ENCODE measurements at places on chromosomes 16 and 17.

DNA sequence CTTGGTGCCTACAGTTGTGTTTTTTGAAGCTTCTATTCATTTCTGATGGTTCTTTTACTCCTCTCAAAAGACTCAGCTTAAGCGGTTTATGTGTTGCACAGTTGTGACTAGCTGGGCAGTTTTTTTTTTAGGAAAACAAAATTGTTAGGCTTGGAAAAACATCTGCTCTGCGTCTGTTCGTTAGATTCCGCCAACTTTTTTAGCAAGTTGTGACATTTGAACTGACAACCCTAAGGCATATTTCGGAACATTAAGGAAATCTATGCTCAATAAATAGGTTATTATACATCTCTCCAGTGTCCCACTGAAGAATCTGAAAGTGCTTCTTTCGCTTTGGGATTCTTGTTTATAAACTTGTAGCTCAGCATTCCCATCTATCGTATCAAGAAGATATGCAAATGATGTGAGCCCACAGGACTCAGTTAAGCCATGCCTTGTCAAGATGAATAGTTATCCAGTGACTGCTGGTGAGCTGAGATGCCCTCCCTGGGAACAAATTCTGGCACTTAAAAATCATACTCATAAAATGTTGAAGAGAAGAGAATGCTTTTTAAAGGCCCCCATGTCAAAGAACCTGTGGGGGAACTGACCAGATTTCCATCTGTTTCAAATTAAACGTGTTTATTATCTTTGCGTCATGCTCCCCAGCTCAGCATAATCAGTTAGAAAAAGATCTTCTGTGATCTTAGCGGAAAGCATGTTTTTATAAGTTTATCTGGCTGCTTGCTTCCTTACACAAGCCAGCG, 109.0 kb upstream of the FAM20A start:
- peak; percentile 39 for DNase-seq

GRCh38 chr17:77352996-77353395, 212.2 kb downstream of the SEC14L1 start:
- DNase-seq: no peak

- DNase-seq: no peak
Measured at GRCh38 chr16:11625769-11626168, 39.0 kb upstream of the LITAF start.

GRCh38 chr17:78905541-78905940, 2.5 kb upstream of the CEP295NL start:
- no peak for DNase-seq

DNA sequence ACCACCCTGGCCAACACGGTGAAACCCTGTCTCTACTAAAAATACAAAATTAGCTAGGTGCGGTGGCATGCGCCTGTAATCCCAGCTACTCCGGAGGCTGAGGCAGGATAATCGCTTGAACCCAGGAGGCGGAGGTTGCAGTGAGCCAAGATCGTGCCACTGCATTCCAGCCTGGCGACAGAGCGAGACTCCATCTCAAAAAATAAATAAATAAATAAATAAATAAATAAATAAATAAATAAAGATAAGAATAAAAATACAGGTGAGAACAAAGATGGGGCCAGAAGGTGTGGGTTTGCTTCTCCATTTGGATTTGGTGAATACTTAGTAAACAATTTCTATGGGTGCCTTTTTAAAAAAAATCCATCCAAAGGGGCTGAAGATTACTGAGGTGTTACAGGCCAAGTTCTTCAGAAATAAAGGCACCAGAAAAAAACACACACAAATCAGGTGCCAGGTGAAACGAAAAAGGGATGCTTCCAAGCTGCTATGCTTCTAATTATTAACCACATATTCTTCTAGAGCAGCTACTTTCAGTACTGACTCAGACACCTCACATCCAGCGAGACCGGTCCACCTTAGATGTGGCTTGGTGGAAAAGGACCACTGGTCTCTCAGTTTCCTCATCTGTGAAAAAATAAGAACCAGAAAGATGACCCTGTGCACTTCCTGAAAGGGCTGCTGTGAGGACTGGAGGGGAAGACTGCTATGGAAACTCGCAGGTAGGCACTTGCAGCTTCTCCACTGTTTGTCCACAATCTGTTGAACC, 9.2 kb downstream of the GLYR1 start:
- peak; percentile 1 for DNase-seq

- DNase-seq: no peak
Measured at GRCh38 chr17:48520631-48521079, 10.2 kb downstream of the HOXB1 start.

- no peak for DNase-seq
Measured at GRCh38 chr17:76841776-76842405, 26.3 kb upstream of the MGAT5B start.

DNA sequence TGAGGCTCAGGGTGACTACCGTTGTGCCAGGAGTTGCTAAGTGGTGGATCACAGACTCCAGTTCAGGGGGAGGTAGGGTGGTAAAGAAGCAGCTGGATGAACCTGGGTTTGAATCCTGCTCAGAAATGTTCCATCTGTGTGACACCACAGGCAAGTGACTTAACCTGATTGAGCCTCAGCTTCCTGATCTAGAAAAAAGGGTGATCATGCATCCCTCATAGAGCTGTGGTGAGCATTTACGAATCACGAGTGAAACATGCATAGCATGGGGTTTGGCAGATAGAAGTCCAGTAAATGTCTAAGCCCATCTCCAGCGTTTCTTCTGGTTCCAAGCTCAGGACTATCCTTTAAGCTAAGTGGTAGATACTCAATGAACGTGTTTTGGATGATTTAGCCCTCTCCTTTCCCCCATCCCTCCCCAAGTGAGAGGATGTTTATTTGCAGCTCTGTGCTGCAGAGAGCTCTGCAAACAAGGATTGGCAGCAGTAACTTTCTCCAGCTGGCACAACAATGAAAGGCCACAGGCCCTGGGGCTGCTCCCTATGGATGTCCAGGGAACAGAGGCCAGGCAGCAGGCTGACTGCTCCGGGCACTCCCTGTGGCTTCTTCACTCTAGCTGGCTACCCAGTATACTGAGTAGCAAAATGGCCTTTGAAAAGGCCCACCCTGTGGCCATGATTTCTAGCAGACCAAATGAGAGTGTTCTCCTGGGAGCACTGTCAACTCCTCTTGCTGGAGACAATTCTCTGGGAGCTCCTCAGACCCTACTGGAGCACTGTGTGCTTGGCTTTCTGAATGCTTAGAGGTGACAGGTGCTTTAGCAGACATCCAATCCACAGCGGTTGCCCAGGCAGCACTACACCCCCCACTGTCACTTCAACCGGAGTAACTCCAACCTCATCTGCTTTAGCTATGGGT, 21.3 kb downstream of the CA4 start:
- DNase-seq: no peak

DNA sequence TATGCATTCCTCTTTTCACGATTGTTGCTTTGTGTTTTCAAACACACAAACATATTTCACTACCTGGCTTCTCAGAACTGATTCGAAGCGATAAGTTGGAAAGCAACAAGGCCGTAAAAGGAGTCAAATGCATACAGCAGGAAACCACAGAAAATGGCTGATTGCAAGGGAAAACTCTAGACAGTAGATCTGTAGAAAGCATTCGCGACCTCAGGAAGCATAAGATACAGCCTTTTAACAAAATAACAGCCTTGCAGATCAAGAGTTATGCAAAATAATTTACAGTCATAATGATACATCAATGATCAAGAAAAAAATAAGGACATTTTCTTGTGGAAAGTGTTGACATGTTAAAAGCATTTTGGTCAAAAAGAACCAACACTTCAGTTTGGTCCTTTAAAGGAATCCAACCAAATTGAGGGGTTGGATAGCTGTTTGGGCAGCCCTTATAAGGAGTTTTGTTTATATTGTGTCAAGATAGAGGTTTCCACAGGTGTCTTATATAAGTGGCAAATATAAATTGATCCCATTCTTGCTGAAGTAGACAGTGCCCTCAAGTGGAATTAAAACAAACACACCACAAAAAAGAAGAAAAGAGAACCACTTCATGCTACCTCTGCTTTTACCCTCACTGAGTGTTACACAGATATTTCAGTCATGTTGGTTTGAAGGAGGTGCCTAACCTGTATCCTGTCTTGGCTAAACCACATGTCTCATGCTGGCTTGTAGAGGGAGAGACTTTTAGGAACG, 5.5 kb downstream of the CYLD start:
- DNase-seq: peak; percentile 78

- DNase-seq: no peak
Measured at GRCh38 chr16:84600343-84601229, 17.3 kb downstream of the COTL1 start.

GRCh38 chr16:78780808-78781207, 681.4 kb downstream of the WWOX start:
- no peak for DNase-seq

- no peak for DNase-seq
Measured at GRCh38 chr17:36979565-36979941, 30.8 kb downstream of the AATF start.

DNA sequence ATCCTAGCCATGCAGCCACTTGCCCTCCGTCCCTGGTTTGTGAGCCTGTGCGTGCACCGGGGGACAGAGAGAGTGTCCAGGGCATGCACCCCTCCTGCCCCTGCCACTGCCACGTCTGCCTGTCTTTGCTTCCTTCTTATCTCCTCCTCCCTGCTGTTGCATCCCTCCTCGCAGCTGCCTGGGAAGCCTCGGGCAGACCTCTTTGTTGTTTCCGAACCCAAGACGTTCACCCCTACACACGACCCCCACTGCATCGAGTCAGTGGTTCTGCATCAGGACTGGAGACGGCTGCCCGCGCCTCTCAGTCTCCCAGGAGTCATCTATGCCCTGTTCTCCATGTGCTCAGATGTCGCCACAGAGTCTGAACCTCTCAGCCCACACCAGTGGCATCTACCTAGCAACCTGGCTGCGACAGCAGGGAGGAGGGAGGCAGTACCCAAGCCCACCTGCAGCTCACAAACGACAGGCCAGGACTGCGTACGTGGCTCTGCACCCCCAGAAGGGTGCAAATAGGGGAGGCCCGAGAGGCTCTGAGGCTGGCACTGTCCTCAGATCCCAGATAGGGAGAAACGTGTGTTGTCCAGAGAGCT, 5.2 kb downstream of the TIMP2 start:
- DNase-seq: peak; percentile 77

DNA sequence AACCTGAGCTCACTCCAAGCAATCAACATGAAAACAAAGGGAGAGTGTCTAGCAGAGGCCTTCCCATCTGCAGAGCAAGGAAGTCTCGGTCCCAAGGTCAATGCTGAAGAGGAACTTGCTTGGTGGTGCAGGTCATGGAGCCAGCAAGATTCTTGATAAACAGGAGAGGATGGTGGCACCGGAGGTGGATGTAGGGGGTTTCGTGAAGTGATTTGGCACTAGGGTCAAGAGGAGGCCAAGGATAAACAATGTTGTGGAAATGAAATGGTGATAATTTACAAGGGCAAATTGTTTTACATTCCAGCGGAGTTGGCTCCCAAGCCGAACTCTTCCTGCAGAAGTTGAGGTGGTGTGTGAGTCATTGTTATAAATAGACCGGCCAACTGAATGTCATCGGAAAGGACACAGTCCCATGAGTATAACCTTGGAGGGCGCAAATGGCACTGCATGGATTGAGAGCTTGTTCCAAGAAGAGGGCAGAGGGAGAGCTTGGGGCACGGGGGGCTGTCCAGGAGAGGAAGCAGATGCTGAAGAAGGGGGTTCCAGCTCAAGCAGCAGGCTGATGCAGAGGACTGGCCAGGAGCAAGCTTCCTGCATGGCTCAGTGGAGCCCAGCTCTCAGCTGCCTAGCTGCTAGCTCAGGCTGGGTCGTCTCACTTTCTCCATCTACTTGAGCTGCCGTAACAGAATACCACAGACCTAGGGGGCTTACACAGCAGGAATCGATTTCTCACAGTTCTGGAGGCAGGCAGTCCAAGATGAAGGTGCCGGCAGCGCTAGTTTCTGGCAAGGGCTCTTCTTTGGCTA, 136.6 kb downstream of the COPRS start:
- DNase-seq: no peak

- no peak for DNase-seq
Measured at GRCh38 chr16:82700541-82701235, 73.9 kb downstream of the CDH13 start.

DNA sequence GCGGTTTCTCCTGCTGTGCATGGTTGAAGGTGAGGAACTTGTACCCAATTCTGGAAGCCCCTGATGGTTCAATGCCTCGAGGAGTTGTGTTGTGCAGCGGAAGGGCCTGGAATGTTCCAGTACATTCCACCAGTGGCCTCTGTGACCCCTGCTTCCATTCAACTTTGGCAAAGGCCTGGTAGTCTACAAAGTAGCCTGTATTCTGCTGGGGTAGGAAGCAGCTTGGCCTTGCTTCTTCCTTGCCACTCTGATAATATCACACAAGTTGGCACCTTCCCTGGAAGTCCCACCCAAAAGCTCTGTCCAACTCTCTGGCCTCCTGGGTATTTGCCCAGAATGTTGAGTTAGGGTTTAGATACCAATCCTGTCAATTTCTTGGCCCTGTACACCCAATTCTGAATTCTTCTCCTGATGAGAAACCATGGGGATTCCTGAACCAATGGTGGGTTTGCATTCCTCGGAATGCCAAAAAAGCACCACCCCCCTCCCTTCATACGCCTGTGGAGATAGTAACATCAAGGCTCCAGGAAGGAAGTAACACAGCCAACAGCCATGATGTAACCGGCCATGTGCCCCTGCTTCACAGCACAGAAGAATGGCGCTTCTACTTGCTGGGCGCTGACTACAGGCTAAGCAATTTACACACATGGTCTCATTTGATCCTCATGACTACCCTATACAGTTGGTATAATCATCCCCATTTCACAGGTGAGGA, 11.8 kb upstream of the FAM117A start:
- no peak for DNase-seq
